ENCODE measurements at places on chromosomes 12 and 14.

- DNase-seq, result no peak
Observed at GRCh38 chr12:125355614-125356013, 290.4 kb downstream of the AACS start.

GRCh38 chr12:19704966-19705365 is 265.7 kb downstream of the AEBP2 start:
- DNase-seq, result no peak

DNA sequence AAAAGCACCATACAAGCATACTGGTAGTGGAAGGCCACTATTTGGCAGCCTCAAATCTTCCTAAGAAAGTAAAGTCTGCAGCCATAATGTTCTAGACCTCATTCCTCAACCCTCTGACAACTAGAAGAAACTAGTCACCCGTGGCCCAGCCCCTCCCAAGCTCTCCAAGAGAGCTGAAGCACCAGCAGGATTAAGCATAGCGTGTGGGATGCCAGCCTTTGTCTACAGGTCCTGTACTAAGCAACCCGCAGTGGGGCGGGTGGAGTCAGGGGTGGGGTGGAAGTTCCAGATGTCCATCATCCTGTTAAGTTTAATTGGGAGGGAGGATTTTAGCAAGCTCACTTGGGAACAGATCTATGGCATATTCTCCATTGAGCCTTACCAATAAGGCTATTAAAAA is 14.2 kb downstream of the SLC11A2 start:
- no peak for DNase-seq

DNA sequence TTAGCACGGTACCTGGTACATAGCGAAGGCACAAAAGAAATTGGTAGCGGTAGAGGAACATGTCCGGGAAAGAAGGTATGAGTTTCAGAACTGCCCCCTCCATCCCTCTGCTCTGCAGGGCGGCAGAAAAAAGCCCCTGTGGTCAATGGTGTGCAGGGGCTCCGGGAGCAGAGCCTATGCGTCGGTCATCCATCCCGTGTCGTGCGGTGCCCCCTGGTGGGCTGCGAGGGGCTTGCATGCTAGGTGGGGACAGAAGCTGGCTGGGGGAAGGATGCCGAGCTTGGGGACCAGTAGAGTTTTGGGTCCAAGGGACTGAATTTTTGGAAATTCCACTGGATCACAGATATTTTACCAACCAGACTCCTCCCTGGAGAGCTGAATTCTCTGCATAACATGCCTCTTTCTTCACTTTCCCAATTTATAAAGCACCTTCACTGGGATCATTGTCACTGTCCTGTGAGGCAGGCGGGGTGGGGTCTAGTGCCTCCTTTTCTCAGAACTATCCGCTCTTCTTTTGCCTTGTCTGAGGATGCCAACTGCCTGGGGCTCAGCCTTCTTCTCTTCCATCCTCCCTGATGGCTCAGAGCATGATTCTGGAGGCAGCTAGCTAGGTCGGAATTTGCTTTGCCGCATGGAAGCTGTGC is 148.7 kb downstream of the SMOC1 start:
- DNase-seq, result peak; percentile 45

DNA sequence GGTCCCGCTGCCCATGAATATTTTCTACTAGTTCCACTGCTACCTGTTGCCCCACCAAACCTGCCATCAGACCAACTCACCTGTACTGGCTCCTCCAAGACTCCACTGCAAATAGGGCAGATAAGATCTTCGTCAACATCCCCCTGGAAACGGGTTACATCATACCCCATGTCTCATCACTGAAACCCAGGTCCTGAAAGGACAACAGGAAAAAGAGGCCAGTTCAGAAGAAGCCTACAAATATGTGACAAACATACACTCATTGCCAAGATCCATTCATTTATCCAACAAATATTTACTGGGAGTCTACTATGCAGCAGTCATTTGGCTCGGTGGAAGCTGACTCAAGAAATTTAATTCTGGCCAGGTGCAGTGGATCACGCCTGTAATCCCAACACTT is 7.8 kb downstream of the RNF41 start:
- DNase-seq, result no peak

- DNase-seq, result no peak
Observed at GRCh38 chr12:93978553-93978952, 169.8 kb upstream of the PLXNC1 start.

Data from CD4-positive, alpha-beta T cell treated with Interleukin-1 beta for 1 hour (primary cell).